A549 treated with AZD2906 at 1 μM for 4 hours (cell line): ENCODE measurements at places on chromosomes 2 and 18. TPM values are rescaled to one million over a fixed set of nuclear protein-coding genes. Genes with fewer than 3 reads are reported as not detected.

C2orf15 gene
- total RNA-seq: 0.50 to 0.70 TPM (median 0.64 TPM) in 5 replicates

FTCDNL1 gene
- 1.9 to 3.0 TPM (median 2.6 TPM) in 5 replicates for total RNA-seq

POTEI gene
- 0.01 TPM in 1 of 5 replicates, not detected in the others for total RNA-seq

DTNB gene
- 8.2 to 9.6 TPM (median 9.0 TPM) in 5 replicates for total RNA-seq
